Activated CD4-positive, alpha-beta T cell treated with anti-CD3 and anti-CD28 coated beads, Interleukin-2, amount 50 U/mL, for 48 hours (primary cell): ENCODE measurements at places on chromosomes 6 and 20.

GRCh38 chr20:10217721-10218410 is 764 bp upstream of the SNAP25 start:
- peak; percentile 36 for DNase-seq

DNA sequence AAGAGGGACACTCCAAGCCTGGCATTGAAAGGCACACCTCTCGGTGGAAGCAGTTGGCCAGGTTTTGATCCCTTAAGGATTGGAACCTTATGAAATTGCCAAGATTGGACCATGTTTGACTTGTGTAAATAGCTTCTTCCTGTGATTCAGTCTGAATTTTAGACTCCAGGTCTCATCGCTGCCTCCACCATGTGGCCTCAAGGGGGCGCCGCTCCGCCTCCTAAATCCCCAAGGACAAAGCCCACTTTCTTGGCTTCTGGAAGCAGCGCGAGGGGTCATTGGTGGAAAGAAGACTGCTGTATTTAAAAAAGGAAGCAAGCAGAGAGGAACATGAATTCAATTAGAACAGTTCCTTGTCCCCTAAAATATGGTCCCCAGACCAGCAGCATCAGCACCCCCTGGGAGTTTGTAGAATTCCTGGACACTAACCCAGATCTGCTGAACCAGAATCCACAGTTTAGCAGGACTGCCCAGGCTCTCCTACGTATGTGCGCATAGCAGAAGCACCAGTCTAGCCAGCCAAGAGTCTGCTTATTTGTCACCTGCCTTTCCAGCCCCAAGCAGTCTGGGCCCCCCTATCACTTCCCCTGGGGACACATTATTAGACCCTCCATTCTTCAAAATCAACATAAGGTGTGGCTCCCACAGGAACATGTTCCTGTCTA is 108.5 kb downstream of the LY86 start:
- DNase-seq, result peak; percentile 41

DNA sequence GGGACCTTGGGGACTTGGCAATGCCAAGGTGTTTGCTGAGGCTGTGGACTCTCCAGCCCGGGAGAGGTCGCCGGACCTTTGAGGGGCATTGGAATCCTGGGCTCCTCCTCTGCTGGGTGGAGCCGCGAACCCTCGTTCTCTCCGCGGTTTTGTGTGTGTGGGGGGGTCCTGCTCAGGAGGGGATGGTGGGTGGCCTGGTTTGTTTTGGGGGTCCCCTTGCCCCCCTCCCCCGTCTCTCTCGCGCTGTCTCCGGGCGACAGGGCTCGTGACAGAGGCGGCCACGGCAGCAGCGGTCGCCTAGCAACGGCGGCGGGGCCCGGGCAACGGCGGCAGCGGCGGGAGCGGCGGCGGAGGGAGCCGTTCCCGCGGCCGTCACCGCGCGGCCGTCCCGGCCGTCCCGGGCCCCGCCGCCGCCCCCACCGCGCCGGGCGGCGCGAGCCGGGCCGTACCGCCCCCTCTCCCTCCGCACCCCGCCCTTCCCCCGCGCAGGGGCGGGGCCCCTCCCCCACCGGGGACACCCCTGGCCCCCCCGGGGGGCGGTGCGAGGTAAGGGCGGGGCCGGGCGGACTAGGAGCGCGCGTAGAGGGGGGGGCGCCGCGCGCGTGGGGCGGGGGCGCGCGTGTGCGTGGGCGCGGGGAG is 7.8 kb downstream of the SYNGAP1 start:
- peak; percentile 53 for DNase-seq

GRCh38 chr6:11650025-11650696 is 112.6 kb downstream of the TMEM170B start:
- DNase-seq, result no peak

- peak; percentile 15 for DNase-seq
These were observed 13.9 kb upstream of the IPCEF1 start for GRCh38 chr6:154370545-154370944.

DNA sequence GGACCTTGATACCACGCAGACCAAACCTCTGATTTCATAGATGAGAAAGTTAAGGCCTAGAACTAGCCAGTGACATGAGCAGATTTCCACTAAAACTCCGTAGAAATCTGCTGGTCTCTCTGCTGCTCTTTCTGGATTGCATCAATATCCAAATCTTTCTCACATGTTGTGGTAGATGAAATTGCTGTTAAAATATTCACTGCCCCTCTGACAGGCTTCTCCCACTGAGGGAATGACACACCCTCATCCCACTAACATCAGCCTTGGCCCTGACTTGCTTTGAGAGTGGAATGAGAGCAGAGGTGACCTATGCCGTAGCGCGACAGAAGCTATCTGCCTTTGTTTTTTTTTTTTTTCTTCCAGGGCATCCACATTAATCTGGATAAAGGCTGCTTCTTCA is 20.4 kb upstream of the EXOC2 start:
- DNase-seq, result no peak

DNA sequence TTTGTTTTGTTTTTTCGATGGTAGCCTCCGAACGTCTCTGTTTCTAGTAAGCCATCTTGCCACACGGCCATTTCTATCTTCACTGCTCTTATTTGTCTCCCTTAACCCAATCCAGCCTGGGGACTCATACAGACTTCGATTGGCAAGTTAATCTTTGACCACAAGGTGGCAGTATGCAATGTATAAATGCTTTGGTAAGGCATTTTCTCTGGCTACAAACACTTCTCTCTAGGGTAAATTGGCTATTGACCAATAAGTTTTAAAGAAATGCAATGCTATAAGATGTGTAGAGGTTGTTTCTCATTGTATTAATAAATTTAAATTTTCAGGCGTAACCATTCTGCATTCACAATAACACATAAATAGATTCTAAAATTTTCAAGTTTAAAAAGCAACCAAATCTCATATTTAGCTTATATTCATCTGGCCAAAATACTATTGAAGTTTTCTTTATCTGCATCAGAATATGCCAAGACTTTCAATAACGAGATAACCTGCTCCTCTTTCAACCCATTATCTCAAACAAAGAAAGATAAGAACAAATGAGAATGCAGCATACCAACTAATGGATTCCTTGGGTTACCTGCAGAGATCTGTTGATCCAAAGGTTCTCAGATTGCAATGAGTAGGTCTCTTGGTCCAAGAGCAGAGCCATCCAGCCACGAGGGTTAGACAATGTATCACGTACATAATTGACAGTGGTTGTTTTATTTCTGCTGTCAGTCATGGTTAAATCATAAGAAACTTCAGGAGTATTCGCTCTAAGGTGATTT is 231.9 kb downstream of the PKHD1 start:
- DNase-seq, result peak; percentile 5

GRCh38 chr20:14142171-14142570 is 146.9 kb downstream of the MACROD2 start:
- no peak for DNase-seq

GRCh38 chr20:49779972-49780371 is 32.7 kb upstream of the SLC9A8 start:
- DNase-seq, result no peak
